Psoas muscle (tissue), 8 donors: ENCODE measurements at places on chromosomes 16 and 17.

DNA sequence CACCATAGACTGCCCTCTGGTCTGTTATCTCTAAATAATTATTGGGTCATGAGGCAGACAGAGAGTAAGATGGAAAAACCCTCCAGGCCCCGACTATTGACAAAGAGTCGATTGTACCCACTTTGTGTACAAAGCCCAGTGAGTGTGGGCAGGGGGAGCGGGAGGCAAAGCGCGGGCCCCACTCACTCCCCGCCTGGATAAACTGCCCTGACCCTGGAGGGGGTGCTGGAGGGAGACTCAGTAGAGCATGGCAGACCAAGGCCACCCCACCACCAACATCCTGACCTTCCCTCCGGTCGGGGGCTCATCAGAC is 11.2 kb upstream of the CPSF4L start:
- no peak for DNase-seq
- H3K27ac ChIP-seq = no peak overlapping the region
- no peaks in the 10 kb centered on the region for H3K27me3 ChIP-seq
- no peaks in the 10 kb centered on the region for H3K4me1 ChIP-seq

GRCh38 chr17:30449480-30449879 is 27.7 kb upstream of the GOSR1 start:
- H3K27ac ChIP-seq = no peak overlapping the region
- no peak for DNase-seq
- H3K4me1 ChIP-seq = peaks cover 17% of the 10 kb centered on the region

GRCh38 chr17:38464723-38465390 is 36.6 kb downstream of the ARHGAP23 start:
- H3K4me1 ChIP-seq = peaks cover 45% of the 10 kb centered on the region
- peak overlapping the region; percentile 60 for H3K4me3 ChIP-seq
- H3K36me3 ChIP-seq = no peaks in the 10 kb centered on the region
- no peaks in the 10 kb centered on the region for H3K27me3 ChIP-seq
- peak; percentile 92 for DNase-seq
- peak overlapping the region; percentile 91 for H3K27ac ChIP-seq

- no peaks in the 10 kb centered on the region for H3K4me1 ChIP-seq
- H3K36me3 ChIP-seq = no peaks in the 10 kb centered on the region
- H3K4me3 ChIP-seq = no peak overlapping the region
- H3K27ac ChIP-seq = no peak overlapping the region
- DNase-seq = no peak
Observed at GRCh38 chr16:57846078-57846697, 43.9 kb upstream of the KIFC3 start.

- H3K27ac ChIP-seq = no peak overlapping the region
- H3K36me3 ChIP-seq = peaks cover 49% of the 10 kb centered on the region
- DNase-seq = no peak
- no peaks in the 10 kb centered on the region for H3K4me1 ChIP-seq
- no peak overlapping the region for H3K4me3 ChIP-seq
Observed at GRCh38 chr16:68884861-68885720, 41.8 kb downstream of the TANGO6 start.
